ENCODE measurements at places on chromosomes 2 and 18.

DNA sequence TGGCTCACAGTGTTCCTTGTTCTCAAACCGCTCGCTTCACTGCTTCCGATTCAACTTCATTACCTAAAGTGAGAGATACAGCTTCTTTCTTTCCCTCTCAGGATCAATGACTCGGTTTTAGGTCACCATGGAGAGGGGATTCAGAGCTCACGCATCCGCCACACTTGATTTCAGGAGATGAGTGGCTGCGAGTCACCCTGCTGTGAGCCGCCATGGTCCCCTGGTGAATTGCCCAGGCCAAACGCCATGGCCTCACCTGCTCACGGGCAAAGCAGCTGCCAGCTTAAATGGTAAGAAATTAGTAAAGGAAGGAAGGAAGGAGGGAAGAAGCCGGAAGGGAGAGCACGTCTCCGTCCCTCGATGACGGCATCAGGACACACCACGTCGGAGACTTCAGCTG, 60.5 kb downstream of the ADNP2 start:
- DNase-seq = no peak

DNA sequence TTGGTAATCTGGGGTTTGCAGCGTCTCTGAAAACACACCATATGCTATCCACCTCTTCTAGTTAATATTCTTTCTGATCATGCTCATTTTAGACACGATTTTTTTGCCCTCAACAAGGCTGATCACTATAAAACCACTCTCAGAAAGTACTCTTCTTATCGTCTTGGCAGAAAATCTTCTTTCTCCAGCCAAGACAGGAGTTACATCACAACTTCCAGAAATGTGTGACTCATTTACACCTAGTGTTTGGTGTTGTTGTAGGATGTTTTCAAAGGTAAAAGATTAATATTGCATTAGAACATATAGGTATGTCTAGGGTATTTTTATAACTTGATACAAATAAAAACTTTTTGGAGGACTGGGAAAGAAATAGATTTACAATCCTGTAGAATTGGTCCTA, 138.5 kb upstream of the NETO1 start:
- no peak for DNase-seq

DNA sequence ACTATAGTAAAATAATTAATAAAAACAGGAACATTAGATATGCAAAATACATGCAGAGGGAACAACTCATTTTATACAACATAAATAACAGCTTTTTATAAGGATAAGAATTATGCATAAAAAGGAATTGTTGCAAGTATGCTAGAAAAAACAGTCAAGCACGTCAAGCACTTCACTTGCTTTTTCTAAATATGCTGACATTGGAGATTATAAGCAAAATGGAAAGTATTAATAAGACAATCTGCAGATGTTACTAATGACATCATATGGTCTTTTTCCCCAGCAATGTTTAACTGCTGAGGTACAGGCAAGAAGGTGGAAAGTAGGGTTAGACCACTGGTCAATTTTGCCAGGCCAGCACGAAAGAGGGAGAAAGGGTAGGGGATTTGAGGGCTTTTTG, 111.7 kb downstream of the HIBCH start:
- no peak for DNase-seq

DNA sequence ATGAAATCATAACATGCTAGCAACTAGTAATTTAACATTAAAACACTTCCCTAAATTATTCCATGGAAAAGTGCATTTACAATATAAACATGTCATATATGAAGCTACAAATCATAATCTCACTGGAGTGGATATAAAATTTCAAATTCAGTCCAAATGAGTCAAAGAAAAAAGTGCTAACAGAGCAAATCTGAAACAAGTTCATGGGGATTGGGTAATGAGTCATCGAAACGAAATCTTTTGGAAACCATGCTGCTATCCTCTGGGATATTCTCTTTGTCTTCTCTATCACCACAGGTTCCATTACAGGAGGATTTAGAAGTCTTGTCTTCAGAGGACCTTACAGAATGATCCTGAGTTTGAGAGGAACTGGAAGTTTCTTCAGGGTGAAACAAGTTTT, 34.1 kb downstream of the STK17B start:
- DNase-seq = no peak

DNA sequence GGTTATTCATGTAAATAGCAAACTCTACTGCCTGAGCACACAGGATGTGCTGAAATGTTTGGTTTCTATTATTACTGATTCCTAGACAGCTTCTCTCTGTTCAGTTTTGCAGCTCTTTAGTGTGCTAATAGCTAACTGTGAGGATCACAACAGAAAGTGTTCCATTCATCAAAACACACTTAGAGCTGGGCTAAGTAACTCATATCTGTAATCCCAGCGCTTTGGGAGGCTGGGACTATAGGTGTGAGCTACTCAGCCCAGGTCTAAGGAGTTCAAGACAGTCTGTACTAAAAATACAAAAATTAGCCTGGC, 63.2 kb downstream of the MOGAT1 start:
- no peak for DNase-seq

DNA sequence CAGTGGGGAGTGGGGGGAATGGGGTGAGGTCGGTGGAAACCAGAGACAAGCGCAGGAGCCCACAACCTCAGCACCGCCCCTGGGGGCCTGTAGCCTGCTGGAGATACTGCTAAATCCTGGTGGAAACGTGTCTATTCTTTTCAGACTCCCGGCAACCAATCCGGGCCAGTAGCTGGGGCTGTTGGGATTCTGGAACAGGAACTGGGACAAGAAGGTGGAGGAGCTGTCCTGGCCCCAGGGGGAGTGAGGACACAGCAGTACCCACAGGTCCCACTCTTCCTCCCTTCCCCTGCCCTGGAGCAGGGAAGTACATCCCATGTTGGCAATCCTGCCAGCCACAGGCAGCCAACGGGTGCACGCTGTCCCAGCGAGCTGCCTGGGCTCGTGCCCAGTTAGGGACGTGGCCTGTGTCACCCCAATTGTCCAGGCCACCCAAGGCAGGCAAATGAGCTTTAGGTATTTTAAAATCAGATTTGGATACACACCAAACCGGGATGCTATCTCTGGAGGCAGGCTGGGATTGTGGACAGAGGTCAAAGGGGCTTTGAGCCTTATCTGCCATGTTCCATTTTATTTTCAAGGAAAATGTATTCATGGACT, 51.8 kb downstream of the HS1BP3 start:
- no peak for DNase-seq

GRCh38 chr2:40394597-40394996, 57.3 kb downstream of the SLC8A1 start:
- DNase-seq = no peak

DNA sequence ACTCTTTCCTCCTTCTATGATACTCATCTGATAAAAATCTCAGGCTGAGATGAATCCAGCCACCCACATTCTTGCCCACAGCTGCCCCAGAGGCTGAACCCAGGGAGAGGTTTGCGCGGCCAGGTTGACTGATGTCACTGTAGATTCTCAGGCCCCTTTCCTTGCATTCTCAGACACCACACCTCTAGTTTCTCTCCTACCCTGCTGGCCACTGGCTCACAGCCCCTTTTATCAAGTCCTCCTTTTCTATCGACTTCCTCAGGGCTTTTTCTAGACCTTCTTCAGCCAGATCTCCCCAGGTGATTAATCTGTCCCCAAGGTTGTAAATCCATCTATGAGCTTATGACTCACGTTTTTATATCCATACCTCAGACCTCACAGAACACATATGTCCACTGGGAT, 99.8 kb downstream of the TACR1 start:
- DNase-seq = no peak

GRCh38 chr18:50183556-50183955, 11.4 kb downstream of the MYO5B start:
- no peak for DNase-seq

- no peak for DNase-seq
These were observed 22.0 kb downstream of the ZNF804A start for GRCh38 chr2:184620367-184620766.

All from germinal center (tissue), 1 donor.